T-helper 2 cell (primary cell): ENCODE measurements at places on chromosomes 13 and 19.

DNA sequence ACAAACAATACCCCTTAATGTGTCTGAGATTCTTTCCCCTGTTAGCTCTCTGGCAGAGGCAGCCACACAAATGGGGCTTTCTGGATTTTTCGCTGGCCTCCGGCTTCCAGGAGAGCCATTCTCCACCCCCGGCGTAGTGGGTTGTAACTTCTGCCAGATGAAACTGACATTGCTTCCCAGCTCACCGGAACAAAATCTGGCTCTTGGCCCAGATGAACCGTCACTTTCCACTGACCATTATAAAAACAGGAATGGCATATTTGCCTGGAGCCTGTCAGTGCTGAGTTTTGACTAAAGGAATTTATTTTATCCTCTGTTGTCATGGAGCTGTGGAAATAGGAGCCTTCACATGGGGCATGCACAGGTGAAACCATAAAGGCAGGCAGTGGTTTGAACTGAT lies 120.6 kb upstream of the GPR12 start:
- DNase-seq, result no peak

DNA sequence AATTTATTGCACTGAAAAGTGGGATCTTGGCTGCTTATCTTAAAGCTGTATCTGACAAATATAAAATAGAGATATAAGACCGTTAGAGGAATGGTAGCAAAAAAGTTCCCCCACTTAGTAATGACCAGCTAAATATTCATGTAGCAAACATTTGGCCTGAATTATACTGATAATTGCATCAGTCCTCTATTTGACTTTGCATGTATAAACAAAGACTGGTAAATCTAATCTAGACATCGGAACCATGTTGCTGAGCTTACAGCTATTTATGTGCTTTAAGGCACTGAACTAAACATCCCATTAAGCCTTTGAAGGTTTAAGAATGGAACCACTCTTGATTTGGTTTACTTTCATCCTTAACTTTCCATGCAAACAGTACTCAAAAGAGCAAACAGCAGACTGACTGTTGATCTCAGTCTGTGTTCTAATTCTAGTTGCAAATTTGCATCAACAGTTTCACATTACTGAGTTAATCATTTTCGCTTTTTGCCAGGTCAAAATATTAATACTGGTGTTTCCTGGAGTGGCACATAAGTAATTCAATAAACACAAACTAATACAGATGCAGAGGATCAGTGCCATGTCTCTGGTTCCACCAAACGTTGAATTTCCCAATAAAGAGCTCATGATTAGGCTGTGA lies 203.5 kb upstream of the HTR2A start:
- no peak for DNase-seq

- DNase-seq, result no peak
Observed at GRCh38 chr19:58513213-58513693, 1.5 kb upstream of the SLC27A5 start.

DNA sequence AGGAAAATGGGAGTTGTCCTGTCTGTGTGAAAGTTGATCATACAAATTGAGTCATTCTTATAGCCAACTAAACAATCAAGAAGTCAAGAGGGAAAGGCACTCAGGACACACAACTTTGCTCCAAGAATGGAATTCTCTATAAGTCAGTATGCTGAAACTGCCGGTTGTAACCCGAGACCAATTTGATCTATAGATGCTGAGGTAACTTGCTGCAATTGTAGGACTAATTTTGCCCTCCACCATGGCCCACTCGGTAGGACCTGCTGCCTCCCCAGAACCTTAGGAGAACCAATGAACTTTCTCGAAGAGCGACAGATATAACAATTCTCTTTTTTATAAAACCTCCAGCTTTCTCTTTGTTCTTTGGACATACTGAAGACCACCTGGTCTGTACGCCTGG lies 157.0 kb downstream of the RNF17 start:
- DNase-seq, result no peak
